Stimulated activated CD8-positive, alpha-beta memory T cell treated with anti-CD3 and anti-CD28 coated beads, Interleukin-15, amount 100 ng/mL, for 24 hours (primary cell): ENCODE measurements at places on chromosomes 4 and X.

GRCh38 chrX:18288716-18289115 lies 65.8 kb downstream of the SCML2 start:
- no peak for DNase-seq

DNA sequence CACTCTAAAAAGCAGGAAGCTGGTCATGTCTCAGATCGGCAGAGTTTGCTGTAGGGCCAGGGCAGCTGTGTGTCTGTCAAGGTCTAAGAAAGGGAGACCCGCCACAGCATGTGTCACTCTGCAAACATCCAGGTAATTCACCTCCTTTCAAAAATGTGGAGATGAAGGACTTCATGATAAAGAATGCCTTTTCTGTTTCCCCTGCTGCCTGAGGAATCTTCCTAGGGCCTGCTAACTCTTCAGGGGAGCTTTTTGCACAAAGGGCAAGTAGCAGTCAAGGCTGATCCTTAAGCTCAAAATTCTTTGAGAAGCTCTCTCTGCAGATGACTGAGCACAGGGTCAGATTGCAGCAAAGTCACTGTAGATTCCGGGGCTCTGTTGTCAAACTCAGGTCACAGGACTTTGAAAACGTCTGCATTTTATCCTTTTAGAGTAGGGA lies 21.1 kb downstream of the RASL11B start:
- DNase-seq, result no peak

DNA sequence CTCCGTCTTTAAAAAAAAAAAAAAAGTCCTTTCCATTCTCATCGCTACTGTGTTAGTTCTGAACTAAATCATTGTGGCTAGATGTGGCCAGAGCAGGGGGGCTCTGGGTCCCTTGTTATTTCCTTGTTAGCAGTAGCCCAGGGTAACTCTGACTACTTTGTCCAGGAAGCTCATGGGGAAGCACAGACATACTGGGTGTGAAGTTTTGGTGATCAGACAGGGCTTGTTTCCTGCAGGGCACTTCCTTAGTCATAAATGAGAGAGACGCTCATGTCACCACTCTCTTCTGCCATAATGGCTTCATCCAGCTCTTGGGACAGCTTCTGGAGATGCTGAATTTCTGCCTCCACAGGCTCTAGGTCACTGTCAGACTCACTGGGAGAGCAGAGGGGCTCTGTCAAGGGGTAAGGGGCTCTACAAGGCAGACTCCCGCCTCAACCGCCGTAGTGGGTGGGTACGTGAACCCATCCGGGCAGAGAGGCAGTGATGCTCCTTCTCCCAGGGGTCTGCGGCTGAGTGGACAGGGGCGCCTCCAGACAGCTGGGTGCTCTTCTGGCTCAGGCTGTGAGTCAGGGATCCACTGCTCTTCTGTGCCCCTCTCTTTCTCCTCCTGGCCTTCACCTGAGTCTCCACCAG lies 12.9 kb downstream of the STIM2 start:
- no peak for DNase-seq

DNA sequence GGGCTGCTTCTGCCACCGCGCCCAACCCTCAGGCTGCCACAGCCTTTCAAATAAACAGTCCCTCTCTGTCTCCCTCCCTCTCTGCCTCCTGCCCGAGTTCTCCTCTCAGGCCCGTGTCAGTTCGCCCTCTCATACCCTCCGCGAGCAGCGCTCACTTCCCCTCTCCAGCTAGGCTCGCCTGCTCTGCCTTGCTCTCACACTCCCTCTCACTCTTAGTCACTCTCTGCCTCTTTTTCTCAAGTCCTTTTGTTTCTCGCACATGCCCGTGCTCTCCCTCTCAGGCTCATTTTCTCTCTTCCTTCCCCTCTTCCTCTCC lies 3.2 kb downstream of the EFNB1 start:
- DNase-seq, result no peak

GRCh38 chrX:44431194-44431593 lies 87.7 kb upstream of the EFHC2 start:
- DNase-seq, result no peak

DNA sequence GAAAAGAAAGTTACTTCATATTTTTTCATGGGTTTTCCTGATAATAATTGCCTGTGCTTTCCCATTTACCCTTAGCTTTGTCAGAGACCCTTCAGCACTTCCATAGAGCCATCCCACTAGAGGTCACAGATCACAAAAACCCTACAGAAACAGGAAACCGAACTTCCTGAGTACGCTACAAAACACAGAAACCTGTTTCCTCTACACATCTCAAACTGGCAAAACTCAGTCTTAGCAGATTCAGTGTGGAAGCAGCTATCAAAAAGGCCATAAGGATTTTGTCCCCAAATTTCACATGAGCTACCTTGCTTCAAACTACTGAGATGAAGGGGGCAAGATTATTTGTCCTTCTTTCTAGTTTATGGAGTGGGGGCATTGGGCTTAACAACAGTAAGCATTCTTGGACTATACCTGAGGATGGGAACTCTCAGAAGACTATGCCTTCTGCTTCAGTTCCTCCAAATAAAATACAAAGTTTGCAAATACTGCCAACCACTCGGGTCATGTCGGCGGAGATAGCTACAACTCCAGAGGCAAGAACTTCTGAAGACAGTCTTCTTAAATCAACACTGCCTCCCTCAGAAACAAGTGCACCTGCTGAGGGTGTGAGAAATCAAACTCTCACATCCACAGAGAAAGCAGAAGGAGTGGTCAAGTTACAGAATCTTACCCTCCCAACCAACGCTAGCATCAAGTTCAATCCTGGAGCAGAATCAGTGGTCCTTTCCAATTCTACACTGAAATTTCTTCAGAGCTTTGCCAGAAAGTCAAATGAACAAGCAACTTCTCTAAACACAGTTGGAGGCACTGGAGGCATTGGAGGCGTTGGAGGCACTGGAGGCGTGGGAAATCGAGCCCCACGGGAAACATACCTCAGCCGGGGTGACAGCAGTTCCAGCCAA lies at the start of gene MMRN1:
Gene MMRN1 (plus strand): TSS at position 206 of the 902 bp plus-strand sequence. CDS start 118 bp downstream, at position 324.
- DNase-seq, result no peak

GRCh38 chr4:145929415-145930178 lies 9.0 kb downstream of the ZNF827 start:
- DNase-seq, result no peak

DNA sequence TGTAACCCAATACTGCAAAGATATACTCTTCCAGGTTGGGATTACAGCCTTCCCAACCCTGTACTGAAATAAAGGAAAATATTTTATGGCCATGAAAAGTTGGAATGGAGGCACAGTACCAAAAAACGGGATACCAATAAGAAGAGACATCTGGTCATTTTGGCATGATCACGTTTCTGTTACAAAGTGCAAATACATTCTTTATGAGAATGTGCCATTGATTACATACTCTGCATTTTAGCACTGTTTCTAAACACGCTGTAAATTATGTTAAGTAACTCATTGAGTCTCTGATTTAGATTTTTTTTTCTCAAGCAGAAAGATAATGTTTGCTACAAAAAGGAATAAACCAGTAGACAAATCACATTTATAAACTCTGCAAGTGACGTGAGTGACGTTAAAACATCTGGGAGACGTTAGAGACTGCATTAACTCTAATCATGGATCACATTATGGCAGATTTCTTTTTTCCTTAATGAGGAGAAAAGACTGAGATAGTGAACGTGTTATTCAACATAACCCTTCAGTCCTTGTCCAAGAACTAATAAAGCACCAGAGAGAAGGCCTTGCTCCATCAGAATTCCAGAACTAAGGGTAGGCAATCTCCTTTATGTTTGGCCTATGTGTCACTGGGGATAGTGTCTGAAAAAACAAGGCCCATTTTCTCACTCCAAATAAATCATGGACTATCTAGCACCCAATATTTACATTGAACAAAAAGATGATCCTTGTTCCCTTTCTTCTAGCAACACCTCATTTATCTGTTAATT lies 31.0 kb downstream of the UNC5C start:
- no peak for DNase-seq

GRCh38 chr4:65046192-65047133 lies 623.8 kb downstream of the EPHA5 start:
- no peak for DNase-seq

DNA sequence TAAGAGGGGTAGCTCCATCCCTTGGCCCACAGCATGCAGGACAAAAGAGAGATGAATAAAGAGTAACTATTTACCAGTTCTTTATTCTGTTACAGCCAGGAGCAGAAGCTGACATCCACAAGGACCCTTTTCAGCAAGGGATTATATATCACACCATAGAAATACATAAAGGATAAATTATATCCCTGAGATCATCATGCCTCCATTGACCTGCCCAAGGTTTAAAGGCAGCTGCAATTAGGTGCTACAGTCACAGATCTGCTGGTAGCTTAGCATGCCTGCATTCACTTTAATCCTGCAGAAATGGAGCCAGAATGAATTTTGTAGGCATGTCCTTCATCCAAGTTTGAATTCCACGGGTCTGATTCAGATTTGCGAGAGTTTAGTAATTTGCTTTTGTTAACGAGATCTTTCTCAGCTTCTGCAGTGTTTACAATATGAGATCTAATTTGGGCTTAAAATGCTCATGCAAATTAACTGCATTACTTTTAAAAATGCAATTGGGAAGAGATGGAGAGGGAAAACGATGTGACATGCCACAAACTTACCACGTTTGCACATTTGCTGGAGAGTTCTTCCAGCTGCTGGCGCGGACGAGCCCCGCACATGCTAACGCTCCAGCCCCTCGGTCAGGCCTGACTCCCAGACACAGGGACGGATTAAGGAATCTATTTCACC lies 327.0 kb upstream of the NOCT start:
- DNase-seq, result no peak
